ENCODE measurements at places on chromosomes 2 and 18.

DNA sequence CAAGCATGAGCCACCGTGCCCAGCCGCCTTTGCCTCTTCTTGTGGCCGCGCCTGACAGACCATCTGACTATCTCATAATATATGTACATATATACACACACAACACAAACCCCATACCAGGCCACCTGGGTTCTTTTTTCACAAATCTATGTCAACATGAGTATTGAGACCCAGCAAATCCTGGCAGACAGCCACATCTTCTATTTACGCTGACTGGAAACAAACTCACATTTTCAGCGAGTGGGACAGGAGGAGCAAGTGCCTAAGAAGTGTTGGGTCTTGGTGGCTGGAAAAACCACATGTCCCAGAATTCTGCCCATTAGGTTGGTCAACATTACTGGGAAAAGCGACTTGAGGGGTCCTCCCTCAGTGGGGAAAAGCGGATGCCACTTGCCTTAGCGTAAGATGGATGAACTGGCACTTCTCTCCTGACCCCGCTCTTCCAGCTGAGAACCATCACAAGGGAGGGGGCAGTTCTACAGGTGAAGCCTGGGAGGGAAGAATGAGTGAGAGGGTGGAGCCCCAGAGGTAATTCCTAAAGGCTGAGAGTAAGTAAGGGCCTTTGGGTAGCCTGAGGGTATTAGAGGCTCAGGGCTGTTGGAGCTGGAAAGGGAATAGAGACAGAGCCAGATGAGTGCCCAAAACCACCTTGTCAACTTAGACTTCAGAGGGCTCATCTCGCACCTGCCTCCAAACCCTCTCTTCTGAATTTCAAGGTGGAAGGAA is 1.9 kb downstream of the SCYGR3 start:
- no peak for DNase-seq

- no peak for DNase-seq
Measured at GRCh38 chr18:361941-362310, 94.1 kb upstream of the THOC1 start.

DNA sequence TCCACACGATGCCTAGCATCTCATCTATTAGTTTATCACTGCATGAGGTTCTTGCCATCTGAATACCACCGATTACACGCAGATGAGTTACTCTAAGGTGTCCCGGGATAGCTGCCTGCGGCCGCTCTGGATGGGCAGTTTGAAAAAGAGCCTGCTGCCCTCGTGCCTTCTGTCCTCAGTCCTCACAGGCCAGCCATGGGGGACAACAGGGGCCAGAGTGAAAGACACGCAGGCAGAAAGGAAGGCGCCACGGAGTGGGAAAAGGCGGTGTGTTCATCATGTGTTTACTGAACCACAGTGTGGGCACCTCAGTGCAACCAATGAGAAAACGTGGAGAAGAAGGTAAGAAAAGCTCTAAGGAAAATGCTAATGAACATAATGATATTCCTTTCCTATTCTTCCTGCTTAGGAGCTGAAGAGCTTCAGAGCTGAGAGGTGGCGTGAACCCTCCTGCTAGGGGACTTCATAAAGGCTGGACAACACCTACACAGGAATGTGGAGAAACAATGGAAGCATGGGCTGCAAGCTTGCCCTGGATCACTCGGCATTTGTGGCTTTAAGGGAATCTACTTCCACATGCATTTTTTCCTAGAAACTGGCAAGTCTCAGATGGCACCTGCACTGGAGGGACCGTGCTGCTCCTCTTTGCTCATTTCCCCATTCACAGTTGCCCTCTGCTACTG is 50.9 kb downstream of the CABYR start:
- no peak for DNase-seq

DNA sequence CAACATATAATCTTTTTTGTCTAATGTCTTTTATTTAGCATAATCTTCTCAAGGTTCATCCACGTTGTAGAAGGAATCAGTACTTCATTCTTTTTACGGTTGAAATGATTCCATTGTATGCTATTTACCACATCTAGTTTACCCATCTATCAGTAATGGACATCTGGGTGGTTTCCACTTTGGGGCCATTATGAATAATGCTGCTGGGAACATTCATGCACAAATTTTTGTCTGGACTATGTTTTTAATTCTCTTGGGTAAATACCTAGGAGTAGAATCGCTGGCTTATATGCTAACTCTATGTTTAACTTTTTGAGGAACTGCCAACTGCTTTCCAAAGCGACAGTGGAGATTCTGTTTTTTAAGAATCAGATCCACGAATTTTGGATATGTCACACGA is 7.4 kb upstream of the GCG start:
- no peak for DNase-seq

- DNase-seq, result no peak
Measured at GRCh38 chr2:127969446-127969845, 58.4 kb downstream of the SAP130 start.

DNA sequence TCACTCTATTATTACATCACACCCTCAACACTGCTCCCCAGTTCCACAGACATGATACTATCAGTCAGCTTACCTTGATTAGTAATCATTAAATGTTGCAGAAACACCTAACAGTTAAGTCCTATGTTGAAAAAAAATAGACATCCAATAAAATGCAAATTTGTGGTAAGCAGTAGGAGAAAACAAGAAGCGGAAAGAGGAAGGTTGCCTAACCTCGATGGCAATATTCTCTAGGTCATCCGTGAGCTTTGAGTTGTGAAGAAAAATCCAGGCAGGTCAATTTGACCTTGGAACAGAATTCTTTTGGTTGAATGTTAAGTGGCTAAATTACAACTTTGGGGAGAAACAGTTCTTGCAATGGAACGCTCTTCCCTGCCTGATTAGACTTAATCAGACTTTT is 264.4 kb downstream of the AFF3 start:
- DNase-seq, result no peak

- DNase-seq, result no peak
Measured at GRCh38 chr18:7467708-7468466, 99.2 kb upstream of the PTPRM start.

- no peak for DNase-seq
Measured at GRCh38 chr2:68195096-68195495, 37.4 kb downstream of the PNO1 start.

DNA sequence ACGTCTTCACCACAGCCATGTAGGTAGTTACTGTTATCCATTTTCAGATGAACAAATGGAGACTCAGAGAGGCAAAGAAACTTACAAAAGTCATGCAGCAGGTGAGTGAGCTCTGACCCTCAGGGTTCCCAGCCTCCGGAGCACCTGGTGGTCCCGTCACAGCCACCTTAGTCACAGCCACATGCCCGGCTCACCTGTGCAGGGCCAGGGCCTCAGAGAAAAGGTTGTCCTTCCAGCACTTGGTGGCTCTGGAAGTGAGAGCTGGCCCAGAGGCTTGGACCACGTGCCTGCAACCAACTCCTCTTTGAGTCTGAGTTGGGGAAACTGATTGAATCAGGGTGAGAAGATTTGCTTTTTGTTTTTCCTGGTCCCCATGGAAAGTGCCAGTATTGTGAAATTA is 189.3 kb downstream of the GLI2 start:
- DNase-seq, result no peak

DNA sequence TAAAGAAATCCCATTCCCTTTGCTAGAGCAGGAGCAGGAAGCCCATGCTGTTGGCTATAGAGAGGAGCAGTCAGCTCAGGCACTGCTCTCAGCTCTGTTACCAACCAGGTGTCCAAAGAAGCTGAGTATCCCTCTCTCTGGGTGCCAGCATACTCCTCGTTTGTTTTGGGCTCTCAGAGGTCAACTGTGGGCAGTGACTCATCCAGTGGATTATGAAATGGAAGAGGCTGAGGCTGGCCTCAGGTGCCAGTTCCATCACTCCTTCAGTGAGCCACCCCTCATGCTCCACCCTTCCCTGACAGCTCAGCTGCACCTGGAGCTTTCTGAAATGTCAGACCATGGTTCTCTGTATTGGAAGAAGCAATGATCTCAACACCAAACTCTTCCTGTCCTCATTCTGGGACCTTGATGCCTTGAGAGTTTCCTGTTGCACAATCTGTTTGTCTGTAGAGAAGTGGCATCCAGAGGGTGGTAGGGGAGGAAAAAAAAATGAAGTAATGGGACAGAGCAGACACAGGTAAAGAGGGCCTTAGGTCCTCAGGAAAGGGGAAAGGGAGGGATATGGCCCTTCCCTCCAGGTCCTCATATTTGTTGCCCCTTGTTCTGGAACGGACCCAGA is 31.2 kb upstream of the EN1 start:
- DNase-seq, result no peak

- no peak for DNase-seq
Measured at GRCh38 chr2:134023854-134024253, 230.0 kb upstream of the MGAT5 start.

GRCh38 chr18:7749008-7749405 is 181.9 kb downstream of the PTPRM start:
- DNase-seq, result no peak

Measured in SK-MEL-5 (cell line).